ENCODE measurements at places on chromosomes 4 and X. TPM values are rescaled to one million over a fixed set of nuclear protein-coding genes. Genes with fewer than 3 reads are reported as not detected.

DNA sequence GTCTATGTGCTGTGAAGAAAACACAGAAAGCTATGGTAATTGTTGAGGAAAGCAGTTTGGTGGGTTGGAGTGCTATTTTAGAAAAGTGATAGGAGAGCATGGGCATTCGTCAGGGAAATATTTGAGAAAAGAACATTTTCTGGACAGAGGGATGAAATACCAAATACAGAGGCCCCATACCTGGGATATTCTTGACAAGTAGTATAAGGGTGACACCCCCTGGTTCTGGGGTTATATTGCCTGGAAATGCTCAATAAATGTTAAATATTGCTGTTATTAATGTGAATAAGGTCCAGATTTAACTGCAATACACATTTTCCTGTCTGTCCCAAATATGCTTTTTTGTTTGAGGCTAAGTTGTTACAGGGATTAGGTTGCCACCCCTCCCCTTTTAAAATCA, 42.9 kb downstream of the WWC2 start:
- no peak for DNase-seq

DNA sequence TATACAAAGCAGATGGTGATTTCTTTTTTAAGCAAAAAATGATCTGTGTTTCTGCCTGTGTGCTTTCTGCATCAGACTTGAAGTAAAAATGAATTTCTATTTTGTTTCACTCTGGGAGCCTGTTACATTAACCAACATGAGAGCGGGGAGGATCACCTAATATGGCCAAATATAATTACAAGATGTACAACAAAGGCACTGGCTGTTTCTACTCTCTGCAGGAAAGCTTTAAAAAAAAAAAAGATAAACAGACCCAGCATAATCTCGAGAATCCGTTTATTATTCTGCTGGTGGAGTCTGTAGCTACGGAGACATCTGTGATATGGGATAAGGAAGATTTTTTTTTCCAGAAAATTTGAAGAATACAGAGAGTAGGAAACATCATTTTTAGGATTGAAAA, 103.6 kb downstream of the COMMD8 start:
- no peak for DNase-seq

Gene AR
- total RNA-seq, result 8.3 TPM

Gene PDGFRA
- total RNA-seq, result 9.2 TPM
